ENCODE measurements at places on chromosomes 16 and 17. TPM values are rescaled to one million over a fixed set of nuclear protein-coding genes. Genes with fewer than 3 reads are reported as not detected.

DNA sequence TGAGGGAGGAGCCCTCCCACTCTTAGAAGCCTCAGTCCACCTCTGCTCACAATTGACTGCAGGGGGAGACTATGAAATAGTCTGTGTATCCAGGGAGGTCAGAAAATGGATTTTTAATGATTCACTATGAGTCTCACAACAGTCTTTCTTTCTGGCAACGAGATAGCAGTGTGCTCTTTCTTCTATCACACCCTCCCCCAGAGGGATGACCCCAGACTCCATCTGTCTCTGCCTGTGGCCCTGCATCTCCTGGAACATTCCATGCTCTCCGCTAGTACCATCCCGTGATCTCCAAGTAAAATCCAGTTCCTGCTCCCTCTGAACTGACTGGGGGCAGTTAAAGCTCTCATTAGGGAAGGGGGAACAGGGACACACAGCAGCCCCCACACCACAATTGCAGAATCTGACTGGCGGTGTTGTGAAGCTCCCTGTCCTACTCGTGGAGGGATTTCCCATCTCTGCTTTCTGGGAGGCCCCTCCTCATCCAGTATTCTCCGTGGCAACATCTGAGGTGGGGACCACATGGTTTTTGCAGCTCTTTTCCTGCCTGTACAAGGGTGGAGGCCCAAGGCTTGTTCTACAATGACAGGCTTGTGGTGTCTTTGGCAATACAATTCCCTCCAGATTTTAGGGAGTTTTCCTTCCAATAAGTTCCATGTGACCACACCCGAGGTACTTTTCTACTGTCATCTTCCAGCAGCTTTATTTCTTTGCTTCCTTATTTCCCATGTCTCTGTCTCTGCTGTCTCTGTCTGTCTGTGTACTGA, 19.4 kb downstream of the NATD1 start:
- H3K4me1 ChIP-seq = no peaks in the 10 kb centered on the region
- peaks cover 3% of the 10 kb centered on the region for H3K36me3 ChIP-seq
- DNase-seq = no peak
- no peak overlapping the region for H3K4me3 ChIP-seq
- no peaks in the 10 kb centered on the region for H3K27me3 ChIP-seq

The CD300E gene
- not detected for total RNA-seq

The TMC7 gene
- not detected for total RNA-seq

The CCL17 gene
- 1.3 TPM for total RNA-seq

The SNAI3 gene
- total RNA-seq = 8.4 TPM

The PTX4 gene
- not detected for total RNA-seq

GRCh38 chr17:7972131-7972785, 30.2 kb upstream of the GUCY2D start:
- H3K4me1 ChIP-seq = no peaks in the 10 kb centered on the region
- no peak overlapping the region for H3K4me3 ChIP-seq
- H3K27ac ChIP-seq = no peak overlapping the region
- H3K27me3 ChIP-seq = no peaks in the 10 kb centered on the region
- no peak for DNase-seq

- DNase-seq = no peak
- H3K36me3 ChIP-seq = peaks cover 3% of the 10 kb centered on the region
- no peak overlapping the region for H3K4me3 ChIP-seq
- H3K27me3 ChIP-seq = no peaks in the 10 kb centered on the region
- H3K27ac ChIP-seq = no peak overlapping the region
- H3K4me1 ChIP-seq = no peaks in the 10 kb centered on the region
Observed at GRCh38 chr16:30149250-30149930, 26.4 kb upstream of the MAPK3 start.

DNA sequence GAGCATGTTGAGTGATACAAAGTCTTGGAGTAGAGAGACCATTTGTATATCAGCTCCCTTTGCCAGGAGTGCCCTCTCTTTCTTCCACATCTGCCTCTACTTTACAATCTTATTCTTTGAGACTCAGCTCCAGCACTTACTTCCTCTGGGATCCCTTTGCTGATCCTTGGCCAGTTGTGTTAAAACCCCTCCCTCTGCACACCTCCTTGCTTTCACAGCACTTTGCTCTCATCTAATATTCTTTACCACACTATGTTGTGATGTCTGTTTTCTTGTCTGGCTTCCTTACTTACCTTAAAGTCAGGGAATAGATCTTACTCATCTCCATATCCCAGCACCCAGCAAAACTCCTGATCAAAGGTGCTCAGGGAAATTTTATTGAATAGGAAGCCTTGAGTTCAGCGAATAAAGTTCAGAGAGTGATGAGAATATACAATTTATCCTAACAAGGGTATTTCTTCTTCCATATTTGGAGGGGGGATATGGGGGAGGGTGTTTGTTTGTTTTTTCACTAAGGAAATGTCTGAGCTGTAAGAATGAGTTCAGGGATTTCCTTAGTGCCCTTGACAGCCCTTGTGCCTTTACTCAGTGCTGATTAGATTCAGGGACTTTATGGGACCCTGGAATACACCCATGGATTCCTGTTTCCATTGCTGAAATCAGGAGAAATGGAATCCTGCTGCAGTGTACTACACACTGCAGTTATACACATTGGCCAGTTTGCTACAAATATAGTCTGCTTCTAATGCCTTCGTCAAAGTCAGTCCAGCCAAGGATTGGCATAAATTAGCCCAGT, 32.0 kb downstream of the MRTFB start:
- H3K27me3 ChIP-seq = no peaks in the 10 kb centered on the region
- no peak for DNase-seq
- no peak overlapping the region for H3K4me3 ChIP-seq

DNA sequence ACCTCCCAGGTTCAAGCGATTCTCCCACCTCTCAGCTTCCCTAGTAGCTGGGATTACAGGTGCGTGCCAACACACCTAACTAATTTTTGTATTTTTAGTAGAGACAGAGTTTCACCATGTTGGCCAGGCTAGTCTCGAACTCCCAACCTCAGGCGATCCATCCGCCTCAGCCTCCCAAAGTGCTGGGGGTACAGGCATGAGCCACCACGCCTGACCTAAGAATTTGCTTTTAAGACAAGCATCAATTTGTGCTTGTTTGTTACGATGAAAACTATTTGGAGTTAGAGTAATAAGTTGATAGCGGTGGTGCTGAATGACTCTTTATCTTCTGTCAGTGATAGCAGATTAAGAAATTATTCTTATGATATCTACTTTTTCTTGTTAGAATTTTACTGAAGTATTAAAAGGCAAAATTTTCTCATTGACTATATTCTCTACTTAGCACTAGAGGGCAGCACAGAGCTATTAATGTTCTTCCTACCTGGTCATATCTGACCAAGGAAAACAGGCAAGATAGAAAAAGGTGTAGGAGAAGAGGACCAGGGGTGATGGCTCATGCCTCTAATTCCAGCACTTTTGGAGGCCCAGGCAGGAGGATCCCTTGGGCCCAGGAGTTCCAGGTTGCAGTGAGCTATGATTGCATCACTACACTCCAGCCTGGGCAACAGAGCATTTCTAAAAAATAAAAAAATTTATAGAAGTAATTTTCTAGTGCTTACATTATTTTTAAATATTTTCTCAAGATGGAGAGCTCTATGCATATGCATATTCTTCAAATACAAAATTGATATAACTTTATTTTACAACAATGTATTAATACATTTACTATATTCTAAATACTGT, 24.5 kb downstream of the STXBP4 start:
- H3K4me3 ChIP-seq = no peak overlapping the region
- no peaks in the 10 kb centered on the region for H3K4me1 ChIP-seq
- H3K36me3 ChIP-seq = no peaks in the 10 kb centered on the region

DNA sequence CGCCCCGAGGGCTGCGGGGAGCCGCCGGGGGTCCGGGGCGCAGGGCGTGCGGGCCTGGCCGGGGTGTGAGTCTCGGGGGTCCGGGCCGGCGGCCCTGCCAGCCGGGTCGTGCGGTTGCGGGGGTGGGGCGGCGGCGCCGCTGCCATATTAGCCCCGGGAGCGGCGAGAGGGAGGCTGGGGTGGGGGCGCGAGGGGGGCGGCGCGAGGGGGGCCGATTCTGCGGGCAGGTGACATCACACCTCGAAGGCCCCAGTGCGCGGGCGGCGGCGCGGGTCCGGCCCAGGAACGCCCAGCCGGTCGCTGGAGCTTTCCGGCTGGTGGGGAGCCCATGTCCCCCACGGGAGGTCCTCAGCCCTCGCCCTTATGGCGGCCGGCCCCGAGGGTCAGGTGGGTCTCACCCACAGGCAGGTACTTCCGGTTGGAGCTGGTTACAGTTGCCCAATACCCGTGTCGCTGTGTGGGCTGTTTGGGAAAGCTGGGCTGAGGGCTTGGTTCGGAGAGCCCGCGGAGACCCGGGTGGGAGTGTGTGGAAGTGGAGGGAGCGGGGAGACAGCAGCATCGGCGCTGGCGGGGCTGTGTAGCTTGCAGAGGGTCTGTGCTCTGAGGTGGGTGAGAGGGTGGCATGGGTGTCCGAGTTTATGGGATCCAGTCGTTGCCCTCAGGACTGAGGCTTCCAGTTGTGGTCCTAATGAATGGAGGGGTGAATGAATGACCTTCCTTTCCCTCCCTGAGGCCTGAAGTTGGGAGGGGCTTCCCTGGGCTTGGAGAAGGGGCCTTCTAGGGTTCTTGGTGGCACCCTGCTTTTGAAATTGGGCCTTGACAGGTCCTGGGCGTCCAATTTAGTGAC, 804 bp downstream of the ATP6V0C start:
- peak overlapping the region; percentile 88 for H3K4me3 ChIP-seq
- no peaks in the 10 kb centered on the region for H3K27me3 ChIP-seq
- DNase-seq = peak; percentile 55

- peaks cover 81% of the 10 kb centered on the region for H3K4me1 ChIP-seq
- H3K27ac ChIP-seq = peak overlapping the region; percentile 74
- H3K4me3 ChIP-seq = peak overlapping the region; percentile 56
- peak; percentile 31 for DNase-seq
Observed at GRCh38 chr16:69767459-69768229, 5.5 kb downstream of the WWP2 start.

All from activated T-cell treated with anti-CD3 and anti-CD28 coated beads, Interleukin-2, amount 50 U/mL, for 72 hours (primary cell).